ENCODE measurements at places on chromosomes 1 and 21.

DNA sequence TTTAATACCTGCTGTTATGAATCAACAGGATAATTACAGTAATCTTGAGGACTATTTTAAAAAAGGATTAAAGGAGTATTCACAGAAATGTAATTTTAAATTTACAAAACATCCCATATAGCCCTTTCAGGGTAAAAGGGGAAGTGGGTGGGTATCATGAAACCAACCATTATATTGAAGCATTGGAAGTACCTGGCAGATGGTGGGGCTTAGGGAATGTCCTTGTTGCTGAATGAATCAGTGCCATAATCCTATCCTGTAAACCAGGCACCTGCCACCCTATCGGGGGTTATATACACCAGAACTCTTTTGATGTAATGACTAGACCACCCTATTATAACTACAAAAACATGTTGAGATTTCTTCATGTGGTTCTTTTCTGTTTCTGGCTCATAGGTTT, 30.4 kb downstream of the CDC14A start:
- no peak for DNase-seq

GRCh38 chr1:43770111-43770510, 62.8 kb downstream of the ST3GAL3 start:
- DNase-seq, result no peak

- no peak for DNase-seq
These were observed 268.3 kb upstream of the PROX1 start for GRCh38 chr1:213719462-213719861.

DNA sequence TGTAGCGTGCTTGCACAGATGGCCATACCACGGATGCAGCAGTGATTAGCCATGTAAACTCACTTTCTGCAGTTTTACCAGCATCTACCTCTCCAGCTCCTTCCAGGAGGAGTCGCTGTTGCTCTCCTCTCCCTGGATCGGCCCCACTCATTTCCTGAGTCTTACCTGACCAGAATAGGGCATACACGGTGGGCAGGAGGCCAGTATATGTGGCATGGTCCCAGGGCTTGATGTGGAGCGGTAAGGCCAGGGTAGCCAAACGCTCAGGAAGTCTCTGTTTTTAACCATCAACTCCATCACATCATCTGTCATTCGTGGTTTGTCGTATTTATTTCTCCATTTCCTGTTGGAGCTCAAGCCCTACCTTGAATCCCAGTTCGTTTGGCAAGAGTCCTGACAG, 163.4 kb upstream of the USP24 start:
- peak; percentile 59 for DNase-seq

DNA sequence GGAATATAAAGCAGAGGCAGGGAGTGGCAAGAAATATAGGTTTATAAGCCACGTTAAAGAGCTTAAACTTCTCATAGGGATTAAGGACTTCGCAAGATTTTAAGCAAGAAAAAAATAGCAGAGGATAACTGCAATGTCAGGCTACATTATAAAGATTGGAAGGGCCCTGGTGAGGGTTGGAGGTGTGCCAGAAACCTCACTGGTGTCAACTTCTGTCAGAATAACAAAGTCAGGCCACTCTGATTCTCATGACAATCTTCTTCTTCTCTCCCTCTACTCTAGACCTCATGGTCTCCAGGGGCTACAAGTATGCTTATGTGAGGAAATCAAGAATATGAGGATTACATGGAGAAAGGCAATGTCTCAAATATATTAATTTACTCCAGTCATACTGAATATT, 32.6 kb upstream of the FMO2 start:
- DNase-seq, result no peak

DNA sequence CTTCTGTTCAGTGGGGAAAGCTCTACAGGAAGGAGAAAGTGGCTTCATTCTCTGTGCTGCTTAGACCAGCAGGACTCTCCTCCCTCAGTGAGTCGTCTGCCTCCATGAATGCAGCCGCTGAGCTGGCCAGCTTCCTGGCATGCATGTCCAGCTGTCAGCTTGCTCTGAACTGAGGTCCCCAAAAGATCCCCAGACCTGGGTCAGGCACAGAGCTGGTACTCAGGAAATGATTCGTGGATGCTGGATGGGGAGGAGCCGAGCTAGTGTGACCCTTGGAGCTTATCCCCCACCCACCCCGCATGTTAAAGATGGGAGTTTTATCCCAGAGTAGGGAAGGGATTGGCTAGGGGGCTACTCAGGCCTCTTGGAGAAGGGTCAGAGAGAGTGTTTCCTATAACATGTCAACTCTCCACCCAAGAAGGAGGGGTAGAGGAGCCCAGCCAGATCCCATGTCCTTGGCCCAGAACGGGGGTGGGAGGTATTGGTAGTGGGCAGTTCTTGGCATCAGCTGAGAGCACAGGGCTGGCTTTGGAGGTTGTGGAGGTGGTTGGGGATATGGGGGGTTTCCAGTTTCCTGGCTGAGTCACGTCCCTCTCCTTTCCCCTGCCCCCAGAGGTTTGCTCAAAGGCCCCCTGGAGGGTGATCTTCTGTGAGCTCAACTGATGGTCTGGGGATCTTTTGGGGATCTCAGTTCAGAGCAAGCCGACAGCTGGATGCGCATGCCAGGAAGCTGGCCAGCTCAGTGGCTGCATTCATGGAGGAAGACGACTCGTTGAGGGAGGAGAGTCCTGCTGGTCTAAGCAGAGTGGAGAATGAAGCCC, 110.1 kb downstream of the FOXD2 start:
- DNase-seq, result no peak

DNA sequence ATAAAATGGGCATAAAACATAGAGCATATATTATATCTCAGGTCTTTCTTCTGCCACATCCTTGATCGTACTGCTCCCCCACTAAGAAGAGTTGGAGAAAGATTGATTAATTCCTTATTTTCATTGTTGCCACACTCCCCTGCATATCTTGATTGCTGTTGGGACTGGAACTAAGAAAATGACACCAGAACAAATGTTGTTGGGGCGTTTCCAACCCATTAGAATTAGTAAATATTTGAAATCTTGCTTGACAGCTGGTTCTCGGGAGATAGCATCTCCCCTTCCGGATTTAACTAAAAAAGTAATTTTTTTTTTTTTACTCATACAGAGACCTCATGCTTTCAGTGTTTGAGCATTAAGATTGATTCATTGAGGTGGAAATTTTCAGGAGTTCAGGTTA, 493.0 kb upstream of the PLXNA2 start:
- DNase-seq, result no peak

DNA sequence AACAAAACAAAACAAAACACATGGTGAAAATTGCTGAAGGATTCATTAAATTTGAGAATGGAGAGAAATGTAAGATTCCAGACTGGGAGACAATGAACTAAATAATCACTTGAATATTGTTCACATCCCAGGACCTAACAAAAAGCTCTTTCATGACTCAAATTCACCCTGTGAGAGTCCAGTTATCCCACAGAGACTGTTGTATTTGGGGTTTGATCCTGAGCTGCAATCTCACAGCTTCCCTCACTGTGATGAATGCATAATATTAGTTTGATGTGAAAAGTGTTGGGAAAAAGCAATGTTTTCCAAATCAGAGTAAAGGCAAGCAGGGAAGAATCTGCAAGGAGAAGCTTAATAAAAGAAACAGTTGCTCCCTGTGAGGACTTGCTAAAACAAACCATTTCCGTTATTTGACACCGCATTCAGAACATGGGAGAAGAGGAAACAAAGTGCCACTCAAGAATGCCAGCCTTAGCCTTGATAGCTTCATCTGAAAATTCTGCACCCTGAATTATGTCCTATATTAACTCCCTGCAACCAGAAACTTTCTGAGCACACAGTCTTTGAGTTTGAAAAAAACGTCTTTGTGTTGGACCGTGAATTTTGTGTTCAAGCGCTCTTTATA, 208.8 kb downstream of the DAB1 start:
- no peak for DNase-seq

DNA sequence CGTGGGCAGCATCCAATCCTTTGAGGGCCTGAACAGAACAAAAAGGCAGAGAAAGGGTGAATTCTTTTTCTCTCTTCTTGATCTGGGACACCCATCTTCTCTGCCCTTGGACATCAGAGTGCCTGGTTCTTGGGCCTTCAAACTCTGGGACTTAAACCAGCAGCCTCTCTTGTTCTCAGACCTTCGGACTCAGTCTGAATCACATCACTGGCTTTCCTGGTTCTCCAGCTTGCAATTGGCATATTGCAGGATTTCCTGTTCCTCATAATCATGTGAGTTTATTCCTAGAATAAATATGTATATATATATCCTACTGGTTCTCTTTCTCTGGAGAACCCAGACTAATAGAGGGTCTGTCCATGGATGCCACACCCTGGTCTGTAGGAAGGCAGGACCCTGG, 16.3 kb upstream of the TENT5C start:
- no peak for DNase-seq

GRCh38 chr1:228346731-228347130, 59.9 kb downstream of the TRIM11 start:
- no peak for DNase-seq

- no peak for DNase-seq
These were observed 44.5 kb upstream of the PRRX1 start for GRCh38 chr1:170619241-170620028.
